ENCODE measurements at places on chromosomes 4 and X.

DNA sequence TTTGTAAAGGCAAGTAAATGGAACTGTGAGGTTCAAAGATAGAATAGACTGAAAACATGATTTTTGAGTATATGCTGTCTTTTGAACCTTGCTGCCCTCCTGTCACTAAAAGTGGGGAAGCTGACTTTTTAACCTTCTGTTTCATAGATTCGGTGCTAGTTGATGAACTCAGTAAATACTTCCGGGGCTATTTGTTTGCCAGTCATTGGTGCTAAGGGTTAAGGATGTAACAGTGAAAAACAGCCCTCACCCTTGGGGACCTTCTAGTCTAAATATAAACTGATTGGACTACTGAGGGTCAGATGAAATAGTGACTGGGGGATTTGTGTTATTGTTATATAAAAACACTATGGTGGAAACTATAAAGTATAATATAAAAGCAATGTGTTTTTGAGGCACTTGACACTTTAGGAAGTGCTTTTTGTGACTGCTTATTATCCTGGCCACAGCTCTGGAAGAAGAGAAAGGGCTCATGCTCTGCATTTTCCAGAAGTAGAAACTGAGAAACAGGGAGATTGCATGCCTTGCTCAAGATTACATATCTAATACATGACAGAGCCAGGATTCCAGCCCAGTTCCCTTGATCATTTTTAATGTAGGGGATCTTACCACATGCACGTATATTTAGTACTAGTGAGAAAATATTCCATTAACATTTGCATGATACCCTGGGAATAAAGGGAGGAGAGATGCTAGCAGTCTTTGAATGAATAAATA is 3.9 kb downstream of the BST1 start:
- DNase-seq: no peak

GRCh38 chr4:147578051-147578476 is 39.1 kb upstream of the TMEM184C start:
- no peak for DNase-seq

GRCh38 chr4:138910195-138910913 is 105.2 kb upstream of the NOCT start:
- no peak for DNase-seq

DNA sequence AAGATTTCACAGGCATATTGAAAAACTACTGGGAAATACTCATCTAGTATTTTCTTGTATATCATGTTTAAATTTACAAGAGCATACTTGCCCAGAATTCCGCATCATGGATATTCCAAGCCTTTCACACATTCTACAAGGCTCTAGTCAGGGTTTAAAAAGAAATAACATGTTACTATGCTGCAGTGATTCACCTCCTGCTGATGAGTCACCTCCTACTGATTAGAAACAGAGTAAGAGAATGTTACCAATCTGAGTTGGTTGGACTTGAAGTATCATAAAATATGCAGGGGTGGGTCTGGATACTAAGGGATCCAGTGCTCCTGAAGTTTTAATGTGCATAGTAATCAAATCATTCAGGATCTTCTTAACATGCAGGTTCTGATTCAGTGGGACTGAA is 192.0 kb upstream of the ANK2 start:
- no peak for DNase-seq

DNA sequence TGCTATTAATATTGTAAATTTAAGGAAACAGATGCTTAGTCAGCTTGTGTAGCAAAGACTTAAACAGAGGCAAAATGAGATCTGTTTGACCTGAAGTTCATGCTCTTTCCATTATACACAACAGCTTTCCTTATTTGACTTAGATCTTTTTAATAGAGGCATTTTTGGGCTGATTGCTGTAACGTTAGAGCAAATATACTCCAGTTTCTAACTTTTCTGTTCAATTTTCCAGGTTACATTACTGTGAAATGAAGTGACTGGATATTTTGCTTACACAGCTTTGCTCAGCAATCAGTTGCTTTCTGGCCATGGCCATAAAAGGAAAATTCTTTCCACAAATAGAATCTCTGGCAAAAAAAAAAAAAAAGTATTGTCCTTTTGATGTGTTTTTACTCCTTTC is 146.2 kb downstream of the PCDH7 start:
- no peak for DNase-seq

DNA sequence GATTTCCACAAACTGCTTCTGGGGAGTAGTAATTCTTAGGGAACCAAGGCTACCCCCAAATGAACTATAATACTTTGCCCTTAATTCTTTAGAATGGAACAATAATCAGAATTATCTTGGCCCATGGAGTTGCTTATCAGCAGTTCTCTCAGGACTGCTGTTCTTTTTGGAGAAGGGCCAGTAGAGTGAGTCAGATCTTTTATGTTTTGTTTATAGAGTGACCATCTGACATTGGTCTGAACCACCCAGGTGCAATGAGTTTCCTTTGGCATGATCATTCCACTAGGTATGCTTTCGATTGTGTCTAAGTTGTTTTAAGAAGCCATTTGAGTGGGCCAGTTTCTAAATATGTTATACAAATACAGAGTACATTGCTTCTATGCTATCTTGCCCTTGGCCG is 31.8 kb downstream of the PRRG1 start:
- DNase-seq: no peak

DNA sequence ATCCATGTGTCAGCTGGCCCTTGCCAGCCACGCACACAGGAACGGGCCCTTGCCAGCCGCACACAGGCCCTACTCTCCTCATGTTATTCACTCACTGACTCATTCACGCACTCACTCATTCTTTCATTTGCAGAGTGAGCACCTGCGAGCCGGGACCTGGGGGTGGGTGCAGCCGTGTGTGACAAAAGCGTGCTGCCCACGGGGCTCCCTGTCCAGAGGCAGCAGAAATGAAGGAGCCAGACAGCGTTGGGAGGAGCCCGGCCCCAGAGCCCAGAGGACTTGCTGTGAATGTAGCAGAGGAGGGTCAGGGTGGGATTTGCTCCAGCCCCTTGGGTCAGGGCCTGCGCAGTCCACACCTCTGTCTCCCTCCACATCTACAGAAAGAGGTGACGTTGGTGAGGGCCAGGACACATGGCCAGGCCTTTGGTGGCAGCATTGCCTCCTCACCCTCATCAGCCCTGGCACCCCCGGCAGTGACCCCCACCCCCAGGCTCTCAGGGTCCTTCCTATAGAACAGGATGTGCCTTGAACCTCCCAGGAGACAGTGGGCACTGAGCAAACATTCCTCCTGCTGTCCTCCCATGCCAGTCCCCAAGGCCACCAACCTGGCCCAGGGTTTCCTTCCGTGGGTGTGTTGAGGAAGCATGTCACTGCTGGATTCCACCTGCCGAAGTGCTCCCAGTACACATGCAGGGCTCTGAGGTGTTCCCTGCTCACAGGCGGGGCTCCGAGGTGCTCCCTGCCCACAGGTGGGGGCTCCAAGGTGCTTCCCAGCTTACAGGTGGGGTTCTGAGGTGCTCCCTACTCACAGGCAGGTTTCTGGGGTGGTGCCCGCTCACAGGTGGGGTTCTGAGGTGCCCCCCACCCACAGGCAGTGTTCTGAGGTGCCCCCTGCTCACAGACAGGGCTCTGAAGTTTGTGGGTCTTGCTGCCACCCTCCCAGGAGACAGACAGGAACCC is 105.7 kb downstream of the HMX1 start:
- no peak for DNase-seq

GRCh38 chr4:119028296-119028695 is 107.3 kb upstream of the MYOZ2 start:
- DNase-seq: no peak

DNA sequence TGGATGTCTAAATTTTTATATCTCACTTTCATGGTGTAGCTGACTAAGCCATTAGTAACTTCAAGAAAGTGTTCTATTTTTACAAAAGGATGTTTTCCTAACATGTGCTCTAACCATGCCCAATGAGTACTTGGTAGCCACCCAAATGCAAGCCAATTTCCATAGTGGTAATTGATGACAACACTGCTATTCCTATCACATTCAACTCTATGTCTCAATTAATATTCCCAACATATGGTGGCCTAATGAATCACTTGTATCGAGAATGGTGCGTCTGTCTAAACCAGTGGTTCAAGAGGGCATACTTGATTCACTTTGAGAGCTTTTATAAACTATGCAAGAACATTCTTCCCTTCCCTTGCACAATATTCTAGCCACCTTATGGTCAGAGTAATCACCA is 112.9 kb upstream of the GPRIN3 start:
- DNase-seq: no peak

- peak; percentile 62 for DNase-seq
These were observed 5.9 kb downstream of the ZFYVE28 start for GRCh38 chr4:2412534-2412884.

GRCh38 chr4:160928482-160928881 is 1235.3 kb downstream of the FSTL5 start:
- DNase-seq: no peak

DNA sequence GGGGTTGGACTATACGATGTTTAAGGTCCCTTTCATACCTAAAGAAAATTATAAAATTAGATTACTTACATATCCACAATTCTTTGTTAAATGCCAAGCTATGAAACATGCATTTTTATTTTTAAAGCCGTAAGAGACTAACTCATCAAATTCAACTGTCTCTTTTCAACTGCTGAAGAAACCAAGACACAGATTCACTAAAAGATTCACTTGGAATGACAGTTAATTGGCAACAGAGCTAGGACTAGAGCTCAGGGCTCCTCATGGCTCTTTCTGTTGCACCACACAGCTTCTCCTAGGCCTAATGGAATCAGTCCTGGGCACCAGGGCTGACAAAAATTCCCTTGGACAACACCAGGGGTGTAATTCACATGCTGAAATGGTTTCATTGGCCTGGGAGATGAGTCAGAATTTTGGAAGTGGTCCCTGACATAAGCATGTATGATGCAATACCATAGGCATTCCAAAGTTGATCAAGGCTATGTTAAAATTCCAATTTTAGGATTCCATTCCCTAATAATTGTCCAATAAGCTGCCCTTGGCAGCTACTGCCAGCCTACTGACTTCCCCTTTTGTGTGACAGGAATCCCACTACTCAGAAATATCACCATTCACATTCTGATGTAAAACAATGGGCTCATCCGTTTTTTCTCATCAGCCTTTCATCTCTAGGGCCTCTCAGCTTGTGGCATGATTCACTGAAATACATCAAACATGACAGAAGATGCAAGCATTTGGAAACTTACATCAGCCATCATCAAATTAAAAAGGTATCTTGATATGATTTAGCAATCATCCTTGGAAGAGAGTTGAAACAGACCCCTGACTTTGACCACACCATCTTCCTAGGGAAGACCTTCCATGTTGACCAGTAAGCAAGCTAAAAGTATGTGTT is 54.2 kb downstream of the PLAC1 start:
- no peak for DNase-seq

DNA sequence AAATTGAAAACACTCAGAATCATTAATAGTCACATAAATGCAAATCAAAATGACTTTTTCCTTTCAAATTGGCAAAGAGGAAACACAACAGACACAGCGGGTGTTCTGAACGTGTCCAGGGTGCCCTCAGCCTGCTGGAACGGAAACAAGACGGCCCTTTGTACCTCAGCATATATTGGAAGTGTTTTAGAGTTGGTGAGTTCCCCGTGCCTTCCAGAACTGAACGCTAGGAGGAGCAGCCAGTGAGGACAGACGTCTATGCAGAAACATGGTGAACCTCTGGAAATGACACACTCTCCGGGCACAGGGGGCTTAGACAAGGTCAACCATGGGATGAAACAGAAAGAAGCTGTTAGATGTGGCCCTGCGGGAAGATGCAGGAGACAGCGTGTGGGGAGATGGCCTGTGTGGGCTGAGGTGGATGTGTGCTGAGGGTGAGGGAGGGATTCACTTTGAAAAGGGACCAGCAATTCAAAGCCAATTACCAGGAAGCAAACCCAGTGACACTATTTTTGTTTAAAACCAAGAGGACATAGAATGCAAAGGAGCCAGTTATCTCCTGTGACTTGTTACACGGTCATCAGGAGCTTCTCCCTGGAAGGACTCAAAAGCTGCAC is 40.4 kb downstream of the RNF212 start:
- peak; percentile 33 for DNase-seq

GRCh38 chr4:100721077-100721476 is 203.3 kb upstream of the EMCN start:
- DNase-seq: no peak

DNA sequence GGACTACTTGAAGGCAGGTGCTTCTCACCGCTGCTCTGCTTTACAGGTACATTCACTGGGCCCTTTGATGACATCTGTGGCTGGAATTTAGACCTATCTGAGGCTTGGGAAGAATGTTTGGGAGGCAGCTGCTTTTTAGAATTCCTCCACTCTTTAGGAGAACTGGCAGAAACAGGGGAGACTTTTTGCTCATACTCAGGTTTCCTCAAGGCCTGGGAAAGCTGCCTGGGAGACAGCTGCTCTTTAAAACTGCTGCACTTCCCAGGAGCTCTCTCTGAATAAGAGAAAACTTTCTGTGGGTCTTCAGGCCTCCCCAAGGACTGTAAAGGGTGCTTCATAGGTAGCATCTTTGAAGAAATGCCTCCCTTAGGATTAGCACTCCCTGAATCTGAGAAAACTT is 14.3 kb downstream of the CT47C1 start:
- DNase-seq: no peak
